D721Med (cell line): ENCODE measurements at places on chromosomes 2 and 18.

GRCh38 chr2:233116946-233117345 is 56.8 kb downstream of the INPP5D start:
- no peak for DNase-seq

GRCh38 chr2:128348701-128349100 is 30.0 kb upstream of the HS6ST1 start:
- DNase-seq = no peak

- no peak for DNase-seq
Observed at GRCh38 chr18:70554854-70555445, 266.1 kb downstream of the SOCS6 start.

DNA sequence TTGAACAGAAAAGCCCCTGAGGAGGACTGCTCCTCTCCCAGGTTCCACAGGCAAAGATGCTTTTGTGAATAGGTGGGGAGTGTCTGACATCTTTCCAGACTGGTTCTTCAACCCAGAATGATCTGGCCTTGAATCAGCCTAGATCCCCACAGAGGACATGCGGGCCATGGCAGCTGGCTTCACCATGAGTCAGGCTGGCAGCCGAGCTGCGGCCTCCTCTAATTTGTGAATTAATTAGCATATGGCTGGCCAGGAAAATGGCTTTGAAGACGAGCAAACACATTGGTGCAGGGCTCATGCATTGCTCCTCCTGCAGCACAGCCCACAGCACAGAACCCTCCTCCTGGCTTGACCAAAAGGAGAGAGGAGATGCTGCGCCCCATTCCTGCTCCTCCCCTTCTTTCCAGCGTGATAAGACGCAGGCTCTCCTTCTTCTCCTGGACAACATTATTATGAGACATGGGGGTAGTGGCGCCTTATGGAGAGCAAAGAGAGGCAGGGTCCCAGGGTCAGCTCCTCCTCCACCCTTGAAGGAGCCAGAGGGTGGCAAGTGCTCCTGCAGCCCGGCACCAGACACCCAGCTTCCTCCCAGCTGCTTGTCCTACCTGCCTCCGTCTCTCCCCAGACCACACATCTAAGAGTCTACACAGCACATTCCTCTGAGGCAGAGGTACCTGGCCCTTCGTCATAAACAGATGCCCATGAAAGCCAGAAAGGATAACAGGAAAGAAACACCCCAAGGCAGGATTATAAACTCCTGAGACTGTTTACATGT is 66.7 kb downstream of the EDAR start:
- DNase-seq = no peak

GRCh38 chr2:172105471-172106107 is 2.9 kb upstream of the DLX2 start:
- DNase-seq = no peak

DNA sequence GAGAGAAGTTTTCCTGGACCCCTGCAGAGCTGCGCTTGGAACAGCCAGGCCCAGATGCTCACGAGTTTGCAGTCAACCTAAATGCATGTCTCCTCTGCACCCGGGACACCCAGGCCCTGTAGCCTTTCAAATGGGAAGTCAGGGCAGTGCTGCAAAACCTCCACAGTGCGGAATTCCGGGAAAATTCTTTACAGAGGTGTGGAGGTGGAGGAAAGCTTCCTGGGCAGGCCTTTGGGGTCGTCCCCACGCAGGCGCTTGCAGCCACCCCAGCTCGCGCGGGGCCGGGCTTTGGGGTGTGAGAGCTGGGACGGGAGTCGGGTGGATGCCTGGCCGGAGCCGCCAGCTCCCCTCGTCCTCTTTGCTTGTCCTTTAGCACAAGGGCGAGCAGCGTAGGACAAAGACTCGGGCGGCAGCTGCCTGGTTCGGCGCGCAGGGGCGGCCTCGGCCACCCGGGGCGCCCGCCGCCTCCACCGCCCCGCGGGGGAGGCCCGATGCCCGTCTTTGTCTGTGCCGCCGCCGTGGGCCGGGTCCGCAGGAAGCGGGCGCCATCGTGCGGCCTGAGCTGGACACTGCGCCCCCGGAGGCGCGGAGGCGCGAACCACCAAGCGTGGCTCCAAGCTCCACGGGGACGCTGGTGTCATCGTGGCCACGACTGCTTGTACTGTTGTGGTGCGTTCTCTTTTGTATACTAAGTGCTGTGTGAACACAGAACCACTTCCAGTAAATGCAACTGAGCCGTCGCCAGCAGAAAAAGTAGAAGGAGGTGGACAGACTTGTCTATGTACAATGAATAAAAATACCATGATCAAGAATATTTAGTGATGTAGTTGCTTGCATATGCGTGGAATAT is 28.2 kb upstream of the BCL11A start:
- DNase-seq = peak; percentile 73
